ENCODE measurements at places on chromosomes 4 and X.

GRCh38 chr4:10066206-10066605 lies 44.9 kb upstream of the SLC2A9 start:
- DNase-seq = no peak

DNA sequence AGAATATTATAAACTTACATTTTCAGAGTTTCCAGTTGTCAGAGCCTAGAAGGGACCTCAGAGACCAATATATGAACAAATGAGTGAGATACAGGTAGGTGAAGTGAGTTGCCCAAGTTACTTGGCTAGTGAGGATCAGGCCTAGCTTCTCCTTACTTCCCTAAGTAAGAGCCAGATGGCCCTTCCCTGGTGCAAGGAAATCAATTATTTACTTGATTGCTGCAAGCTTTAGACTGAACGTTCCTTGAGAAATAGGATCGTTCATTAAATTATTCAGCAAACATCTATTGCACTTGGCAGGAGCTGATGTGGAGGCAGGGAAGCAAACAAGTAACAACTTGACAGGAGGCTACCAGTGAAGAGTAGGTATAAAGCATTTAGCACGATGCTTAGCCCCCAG lies 117.8 kb downstream of the EFHC2 start:
- no peak for DNase-seq

DNA sequence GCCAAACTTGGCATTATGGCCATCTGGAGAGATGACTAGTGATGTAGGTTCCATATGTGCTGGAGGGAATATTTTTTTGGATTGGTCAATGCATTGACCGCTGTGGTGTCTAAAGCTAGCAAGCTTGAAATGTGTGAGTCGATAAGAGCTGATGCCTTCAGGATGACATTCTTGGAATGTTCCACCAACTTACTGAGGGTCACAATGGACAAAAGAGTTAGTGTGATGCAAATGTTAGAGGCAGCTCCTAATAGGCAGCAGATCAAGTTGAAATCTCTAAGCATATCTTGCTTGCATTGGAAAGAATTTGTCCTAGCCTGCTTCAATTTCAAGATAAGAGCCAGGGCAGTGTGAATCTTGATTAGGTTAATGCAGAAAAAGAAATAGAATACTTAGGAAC lies 210.4 kb upstream of the AFF2 start:
- DNase-seq = no peak

- DNase-seq = no peak
These were observed 60.4 kb downstream of the SLC30A9 start for GRCh38 chr4:42050516-42051249.

GRCh38 chr4:106502106-106502699 lies 133.6 kb upstream of the GIMD1 start:
- peak; percentile 65 for DNase-seq

DNA sequence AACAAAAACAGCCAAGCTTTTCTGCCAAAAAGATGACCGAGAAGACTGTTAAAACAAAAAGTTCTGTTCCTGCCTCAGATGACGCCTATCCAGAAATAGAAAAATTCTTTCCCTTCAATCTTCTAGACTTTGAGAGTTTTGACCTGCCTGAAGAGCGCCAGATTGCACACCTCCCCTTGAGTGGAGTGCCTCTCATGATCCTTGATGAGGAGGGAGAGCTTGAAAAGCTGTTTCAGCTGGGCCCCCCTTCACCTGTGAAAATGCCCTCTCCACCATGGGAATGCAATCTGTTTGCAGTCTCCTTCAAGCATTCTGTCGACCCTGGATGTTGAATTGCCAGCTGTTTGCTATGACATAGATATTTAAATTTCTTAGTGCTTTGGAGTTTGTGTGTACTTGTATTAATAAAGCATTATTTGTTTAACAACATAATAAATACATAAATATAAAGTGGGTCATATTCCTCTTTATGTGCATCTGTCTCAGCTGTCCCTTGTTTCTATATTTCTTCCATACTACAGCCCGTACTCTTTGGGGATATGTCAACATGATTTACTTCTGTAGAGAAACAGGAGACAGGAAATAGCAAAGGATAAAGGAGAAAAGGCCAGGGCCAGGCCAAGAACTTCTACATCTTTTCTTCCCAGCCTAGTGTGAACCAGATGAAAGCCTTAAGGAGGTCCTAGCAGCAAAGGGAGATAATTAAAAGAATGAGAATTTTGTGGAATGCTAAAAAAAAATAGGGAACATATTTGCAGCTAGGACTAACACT lies 667 bp downstream of the PTTG2 start:
- no peak for DNase-seq

DNA sequence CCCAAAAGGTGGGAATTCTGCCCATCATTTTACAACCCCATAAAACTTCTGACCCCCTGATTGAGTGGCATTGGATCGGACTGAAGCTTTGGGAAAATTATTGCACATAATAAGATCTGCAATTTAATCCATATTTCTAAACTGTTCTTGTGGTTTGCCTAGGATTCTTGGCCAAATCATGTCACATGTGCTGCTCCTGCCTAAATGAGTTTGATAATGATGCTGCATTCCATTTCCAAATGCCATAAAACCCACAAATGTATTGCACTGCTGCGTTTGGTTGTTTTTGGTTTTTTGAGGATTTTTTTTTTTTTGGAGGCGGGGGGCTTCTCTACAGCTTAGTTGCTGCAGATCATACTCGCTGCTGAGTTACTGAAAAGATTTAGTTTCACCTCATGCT lies 153.6 kb downstream of the QDPR start:
- no peak for DNase-seq

DNA sequence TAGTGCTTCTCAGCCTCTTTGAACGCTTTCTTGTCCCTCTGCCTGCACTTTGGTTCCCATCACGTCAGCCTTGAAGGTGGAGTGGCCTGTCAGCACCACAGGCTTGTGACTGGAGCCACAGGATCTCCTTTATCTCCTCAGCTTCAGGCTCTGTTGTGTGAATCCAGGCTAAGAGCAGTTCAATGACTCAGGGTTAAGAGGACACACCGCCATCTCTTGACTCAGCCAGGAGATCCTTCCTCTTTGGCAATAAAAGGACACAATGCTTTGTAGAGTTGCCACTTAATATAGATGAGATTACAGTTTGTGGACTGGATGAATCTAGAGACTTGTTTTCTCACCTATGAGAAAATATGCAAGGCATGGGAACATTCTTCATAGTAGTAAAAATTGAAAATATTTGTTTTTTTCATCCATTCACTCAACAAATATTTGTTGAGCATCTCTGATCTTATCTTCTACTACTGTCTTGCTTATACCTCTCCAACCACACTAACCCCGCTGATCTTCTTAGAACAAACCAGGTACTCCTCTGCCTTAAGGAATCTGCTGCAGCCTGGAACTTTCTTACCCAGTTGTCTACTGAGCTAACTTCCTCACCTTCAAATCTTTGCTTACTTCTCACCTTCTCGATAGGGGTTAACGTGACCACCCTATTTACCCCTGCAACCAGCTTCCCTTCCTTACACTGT lies 62.3 kb downstream of the UCHL1 start:
- DNase-seq = no peak

DNA sequence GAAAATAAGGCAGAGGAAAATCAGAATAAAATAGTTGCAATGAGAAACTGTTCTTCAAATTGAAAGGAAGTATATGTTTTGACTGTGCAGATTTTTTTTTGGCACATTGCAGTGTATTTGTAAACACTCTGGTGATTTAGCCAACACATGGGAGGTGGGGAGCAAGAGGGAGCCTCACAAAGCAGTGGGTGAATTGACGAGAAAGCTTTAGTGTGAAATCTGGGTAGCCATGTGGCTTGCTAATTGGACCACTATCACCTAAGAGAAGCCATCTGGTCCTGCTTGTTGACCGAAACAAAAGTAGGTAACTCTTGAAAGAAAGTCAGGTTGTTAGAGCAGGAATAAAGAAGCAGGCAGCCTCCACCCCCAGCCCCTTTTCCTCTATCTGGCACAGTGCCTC lies 10.4 kb downstream of the CLCN5 start:
- no peak for DNase-seq

DNA sequence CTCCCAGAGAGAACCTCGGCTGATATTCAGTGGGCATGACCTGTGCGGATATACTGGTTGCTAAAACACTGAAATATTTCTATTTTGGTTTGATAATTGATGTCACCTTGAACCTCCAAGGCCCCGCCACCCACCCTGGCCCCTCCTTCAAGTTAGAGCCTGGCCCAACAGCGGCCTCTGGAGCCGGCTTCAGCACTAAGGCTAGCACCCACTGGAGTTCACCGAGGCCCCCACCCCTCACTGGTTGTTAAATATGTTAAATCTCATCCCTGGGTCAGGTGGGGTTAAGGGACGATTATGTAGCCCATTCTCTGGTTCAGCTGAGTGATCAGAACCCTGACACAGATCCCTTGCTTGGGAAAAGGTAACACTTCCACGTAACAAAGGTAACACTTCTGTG lies 24.3 kb downstream of the SEL1L3 start:
- no peak for DNase-seq

- DNase-seq = no peak
These were observed 910.8 kb downstream of the CCSER1 start for GRCh38 chr4:91037951-91038350.

- DNase-seq = no peak
These were observed 269.7 kb upstream of the PCDH7 start for GRCh38 chr4:30450474-30450873.

DNA sequence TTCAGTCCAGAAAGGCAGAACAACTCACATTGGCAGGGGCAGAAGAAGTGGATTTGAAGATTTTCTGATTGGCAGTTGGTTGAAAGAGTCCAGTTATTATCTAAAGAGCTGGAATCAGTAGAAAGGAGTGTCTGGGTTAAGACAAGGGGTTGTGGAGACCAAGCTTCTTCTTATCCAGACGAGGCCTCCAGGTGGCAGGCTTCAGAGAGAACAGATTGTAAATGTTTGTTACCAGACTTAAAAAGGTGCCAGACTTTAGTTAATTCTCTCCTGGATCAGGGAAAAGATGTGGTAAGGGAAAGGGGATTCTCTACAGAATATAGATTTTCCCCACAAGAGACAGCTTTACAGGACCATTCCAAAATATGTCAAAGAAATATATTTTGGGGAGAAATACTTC lies 36.7 kb upstream of the TLR3 start:
- DNase-seq = no peak

GRCh38 chrX:26822448-26822847 lies 606.5 kb downstream of the MAGEB5 start:
- DNase-seq = no peak

DNA sequence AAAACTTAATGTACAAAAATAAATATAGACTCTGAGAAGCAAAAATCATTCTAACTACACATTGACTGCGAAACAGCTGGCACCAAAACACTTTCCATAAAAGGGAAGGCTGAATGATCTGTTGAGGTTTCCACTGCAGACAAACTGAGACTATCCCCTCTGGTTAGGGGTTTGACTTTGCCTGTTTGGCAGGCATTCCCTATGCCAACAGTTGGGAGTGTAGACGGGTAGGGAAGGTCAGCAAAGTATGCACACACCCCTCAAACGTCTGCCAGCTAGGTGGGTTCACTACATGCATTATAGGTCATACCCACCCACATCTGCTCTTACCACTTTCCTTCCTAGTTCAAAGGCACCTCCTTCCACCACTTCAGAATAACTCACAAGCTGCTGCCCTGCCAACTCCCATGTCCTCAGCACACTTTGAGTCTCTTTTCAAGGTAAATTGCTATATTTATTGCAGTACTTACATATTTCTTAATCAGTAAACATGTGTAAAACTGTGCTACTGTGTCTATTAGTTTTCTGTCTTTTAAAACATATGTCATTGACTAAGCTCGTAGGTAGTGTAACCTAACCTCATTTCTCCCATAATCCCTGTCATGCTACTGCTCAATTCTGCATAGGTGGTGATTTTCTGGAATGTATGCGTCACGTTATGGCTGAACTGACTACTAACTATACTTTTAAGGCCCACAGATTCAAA lies 12.4 kb downstream of the CTSO start:
- DNase-seq = no peak

GRCh38 chr4:151325111-151325948 lies at the start of gene SH3D19:
Gene SH3D19 (minus strand): TSS chr4:151325605. CDS start chr4:151325352, 253 bp downstream.
- no peak for DNase-seq

- DNase-seq = no peak
These were observed 642 bp downstream of the HMGN5 start for GRCh38 chrX:81201071-81201470.

DNA sequence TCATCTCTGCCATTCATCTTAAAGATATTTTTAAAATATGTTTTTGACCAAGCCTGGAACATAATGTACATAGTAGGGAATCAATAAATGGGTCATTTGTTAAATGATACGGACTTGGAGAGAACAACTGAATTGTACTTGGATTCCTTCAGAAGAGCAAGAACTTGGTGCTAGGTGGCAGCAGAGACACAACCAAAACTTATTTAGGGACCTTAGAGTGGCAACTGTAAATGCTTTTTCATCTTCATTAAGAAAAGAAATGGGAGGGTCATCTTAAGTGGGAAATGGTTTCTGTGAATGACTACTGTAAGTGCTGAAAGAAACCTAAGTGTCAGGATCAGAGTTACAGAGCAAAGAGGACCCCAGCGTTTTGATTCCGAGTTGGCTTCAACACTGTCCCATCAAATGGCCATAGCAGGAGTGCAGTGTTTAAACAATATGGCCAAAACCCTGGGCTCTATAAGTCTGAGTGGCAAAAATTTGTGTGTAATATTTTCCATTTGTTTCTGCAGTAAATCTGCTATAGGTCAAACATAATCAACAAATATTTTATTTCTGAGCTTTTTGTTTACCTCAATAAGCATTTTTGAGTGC lies 213.6 kb downstream of the PALLD start:
- peak; percentile 21 for DNase-seq

- no peak for DNase-seq
These were observed 49.7 kb downstream of the GRXCR1 start for GRCh38 chr4:42942216-42942615.

DNA sequence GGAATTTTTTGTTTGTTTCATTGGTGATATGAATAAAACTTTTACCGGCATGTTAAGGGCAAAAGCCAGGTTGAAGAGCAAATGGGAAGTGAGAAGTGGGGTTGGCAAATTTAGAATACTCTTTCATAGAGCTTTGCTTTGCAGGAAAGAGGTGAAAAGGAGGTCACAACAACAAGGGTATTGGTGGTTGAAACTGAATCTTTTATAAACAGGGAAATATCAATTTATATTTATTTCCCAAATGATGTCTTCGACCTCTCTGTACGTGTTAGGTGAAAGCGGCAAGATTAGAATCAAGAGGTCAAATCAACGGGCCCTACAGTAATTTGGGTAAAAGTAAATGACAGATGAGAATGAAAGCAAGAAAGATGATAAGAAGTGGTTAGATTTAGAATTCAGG lies 3.4 kb downstream of the SMR3A start:
- DNase-seq = no peak

- no peak for DNase-seq
These were observed at the start of gene TRIM2 for GRCh38 chr4:153204247-153204671. Gene TRIM2 (plus strand): TSS chr4:153204443. CDS start chr4:153204531, 88 bp downstream.
